Lower leg skin (tissue), 4 donors: ENCODE measurements at places on chromosomes 2 and 18. TPM values are rescaled to one million over a fixed set of nuclear protein-coding genes. Genes with fewer than 3 reads are reported as not detected.

Gene FHOD3
- 5.3 TPM for total RNA-seq

Gene GALNT3
- total RNA-seq: 16.7 TPM

Gene GNAL
- 12.3 TPM for total RNA-seq

Gene MDH1B
- total RNA-seq: 0.58 TPM

Gene PRPF40A
- 70.9 TPM for total RNA-seq

Gene GRP
- not detected for total RNA-seq

Gene DCC
- total RNA-seq: not detected

Gene KCNIP3
- total RNA-seq: 8.0 TPM

Gene HMSD
- total RNA-seq: 0.65 TPM

Gene NFU1
- total RNA-seq: 12.8 TPM

Gene TDRD15
- not detected for total RNA-seq

Gene MROH2A
- total RNA-seq: not detected

Gene CDH20
- 2.7 TPM for total RNA-seq

Gene STPG4
- not detected for total RNA-seq

Gene SPOPL
- total RNA-seq: 27.3 TPM
